AG08396 (cell line): ENCODE measurements at places on chromosomes 5 and 9.

GRCh38 chr5:136155761-136156160 is 23.1 kb downstream of the SMAD5 start:
- DNase-seq = no peak

DNA sequence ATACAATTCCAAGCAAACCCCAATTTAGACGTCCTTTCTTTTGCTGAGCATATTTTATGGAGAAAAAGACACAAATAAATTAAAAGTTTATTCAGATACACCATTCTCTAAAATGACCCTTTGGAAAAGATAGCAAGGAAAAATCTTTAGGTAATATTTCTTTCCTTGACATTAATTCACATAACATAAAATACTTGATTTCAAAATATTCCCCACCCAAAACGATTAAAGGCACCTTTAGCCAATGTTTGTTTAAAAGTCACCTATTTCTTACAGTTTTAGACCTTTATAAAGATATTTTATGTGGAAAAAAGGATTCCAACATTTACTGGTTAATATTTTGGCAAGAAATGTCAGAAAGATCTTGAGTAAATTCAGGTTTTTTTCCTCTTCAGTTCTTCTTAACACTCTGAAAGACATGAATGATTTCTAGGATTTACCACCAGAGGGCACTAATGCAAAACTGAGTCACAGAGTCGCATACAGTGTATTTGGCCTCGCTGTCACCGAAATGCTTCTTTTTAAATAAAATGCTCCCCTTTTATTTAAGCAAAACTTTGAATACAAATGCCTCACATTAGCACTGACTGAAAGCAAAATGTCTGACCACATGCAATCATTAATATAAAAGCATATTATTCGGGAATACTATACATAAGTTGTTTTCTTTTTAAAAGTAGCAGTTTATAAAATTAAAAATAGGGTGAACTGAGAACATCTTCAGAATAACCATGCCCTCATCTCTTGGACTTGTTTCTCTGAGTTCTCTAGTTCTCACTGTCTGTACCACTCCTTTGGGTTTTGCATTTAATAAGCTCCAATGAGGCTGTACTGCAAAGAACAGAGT is 122.5 kb downstream of the SLC1A3 start:
- DNase-seq = peak; percentile 55

DNA sequence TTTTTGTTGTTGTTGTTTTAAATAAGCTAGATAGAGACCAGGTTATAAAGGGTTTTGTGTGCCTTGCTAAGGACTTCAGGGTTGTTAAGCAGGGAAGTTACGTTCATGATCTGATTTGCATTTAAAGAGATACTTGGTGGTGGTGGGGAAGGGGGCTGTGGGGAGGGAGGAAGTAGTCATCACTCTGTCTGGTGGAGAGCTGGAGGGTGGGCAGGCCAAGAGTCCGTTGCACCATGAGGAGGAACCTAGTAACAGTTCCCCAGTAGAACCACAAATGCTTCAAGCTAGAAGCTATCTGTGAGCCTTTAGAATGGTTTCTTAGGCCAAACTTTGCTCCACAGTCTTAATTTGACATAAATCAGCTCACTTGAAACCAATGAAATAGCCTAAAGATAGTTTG is 18.7 kb upstream of the ROPN1L start:
- DNase-seq = no peak

DNA sequence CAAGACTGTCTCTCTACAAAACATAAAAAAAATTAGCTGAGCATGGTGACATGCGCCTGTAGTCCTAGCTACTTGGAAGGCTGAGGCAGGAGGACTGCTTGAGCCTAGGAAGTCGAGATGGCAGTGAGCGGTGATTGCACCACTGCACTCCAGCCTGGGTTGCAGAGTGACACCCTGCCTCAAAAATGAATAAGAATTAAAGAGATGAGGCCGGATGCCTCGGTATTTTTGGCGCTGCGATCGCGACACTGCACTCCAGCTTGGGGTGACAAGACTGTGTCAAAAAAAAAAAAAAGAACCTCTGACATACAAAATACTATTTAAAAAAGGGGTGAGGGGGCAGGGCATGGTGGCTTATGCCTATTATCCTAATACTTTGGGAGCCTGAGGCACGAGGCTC is 7.3 kb downstream of the GPBP1 start:
- no peak for DNase-seq

GRCh38 chr5:111411301-111411700 is 101.0 kb downstream of the STARD4 start:
- no peak for DNase-seq

- DNase-seq = no peak
Observed at GRCh38 chr5:124948754-124949275, 202.4 kb upstream of the ZNF608 start.

DNA sequence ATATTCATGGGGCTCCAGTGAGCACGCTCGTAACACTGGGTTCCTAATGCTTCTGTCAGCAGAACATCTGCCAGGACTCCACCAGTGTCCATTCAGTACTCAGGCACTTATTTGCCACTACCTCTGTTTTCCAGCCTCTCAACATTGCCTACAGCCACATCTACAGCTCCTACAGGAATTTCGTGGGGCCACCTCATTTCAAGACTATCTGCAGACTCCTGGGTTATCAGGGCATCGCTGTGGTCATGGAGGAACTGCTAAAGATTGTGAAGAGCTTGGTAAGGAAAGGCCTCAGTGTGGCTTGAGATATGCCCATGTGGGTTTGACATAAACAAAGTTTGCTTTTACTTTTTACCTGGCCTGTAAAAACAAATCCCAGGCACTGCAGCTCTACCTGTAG is 92.9 kb downstream of the CYFIP2 start:
- DNase-seq = no peak

DNA sequence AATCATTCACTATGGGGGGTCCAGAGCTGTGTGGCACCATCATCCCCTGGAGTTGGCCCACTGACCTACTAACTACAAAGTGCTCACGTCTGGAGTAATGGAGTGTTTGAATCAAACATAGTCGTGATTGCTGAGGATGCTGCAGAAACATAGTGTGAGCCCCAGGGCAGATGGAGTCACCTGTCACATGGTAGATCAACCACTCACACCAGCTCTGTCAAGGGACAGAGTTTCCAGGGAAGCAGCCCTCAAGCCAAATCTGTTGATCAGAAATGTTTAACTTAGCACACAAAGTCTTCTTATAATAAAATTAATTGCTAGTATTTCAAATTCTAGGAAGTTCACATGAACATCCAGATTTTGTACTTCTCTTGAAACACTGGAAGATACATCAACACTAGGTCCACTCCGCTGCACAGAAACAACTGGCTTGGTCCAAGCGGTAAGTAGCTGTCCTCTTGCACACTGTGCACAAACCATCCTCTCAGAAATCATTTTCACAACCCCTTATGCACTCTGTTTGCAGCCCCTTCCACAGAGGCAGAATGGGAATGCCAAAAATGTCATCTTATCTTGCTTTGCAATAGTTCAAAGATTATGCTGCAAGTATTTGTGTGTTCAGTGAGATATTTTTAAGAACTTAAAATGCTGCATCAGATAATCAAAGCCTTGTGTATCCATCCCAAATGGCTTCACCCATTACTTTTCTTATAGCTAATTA is 191.0 kb downstream of the EPB41L4A start:
- no peak for DNase-seq

GRCh38 chr5:57492632-57493031 is 10.0 kb upstream of the ACTBL2 start:
- DNase-seq = no peak

DNA sequence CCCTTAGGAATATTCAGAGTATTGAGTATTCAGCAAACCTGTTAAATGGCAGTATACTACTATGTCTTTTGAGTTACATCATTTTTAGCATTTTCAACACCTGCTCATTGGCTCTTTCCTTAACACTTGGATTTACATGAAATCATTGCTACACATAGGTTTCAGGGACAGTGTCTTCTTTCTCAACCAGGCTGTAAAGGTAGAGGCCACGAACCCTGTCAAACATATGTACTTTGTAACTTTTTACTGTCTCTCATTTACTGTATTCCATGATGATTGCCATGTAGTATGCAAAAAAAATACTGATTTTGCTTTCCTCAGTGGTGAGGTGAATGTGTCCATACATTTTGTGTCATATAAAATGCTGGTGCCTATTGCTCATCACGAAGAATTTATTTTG is 264.4 kb downstream of the SLCO4C1 start:
- no peak for DNase-seq

DNA sequence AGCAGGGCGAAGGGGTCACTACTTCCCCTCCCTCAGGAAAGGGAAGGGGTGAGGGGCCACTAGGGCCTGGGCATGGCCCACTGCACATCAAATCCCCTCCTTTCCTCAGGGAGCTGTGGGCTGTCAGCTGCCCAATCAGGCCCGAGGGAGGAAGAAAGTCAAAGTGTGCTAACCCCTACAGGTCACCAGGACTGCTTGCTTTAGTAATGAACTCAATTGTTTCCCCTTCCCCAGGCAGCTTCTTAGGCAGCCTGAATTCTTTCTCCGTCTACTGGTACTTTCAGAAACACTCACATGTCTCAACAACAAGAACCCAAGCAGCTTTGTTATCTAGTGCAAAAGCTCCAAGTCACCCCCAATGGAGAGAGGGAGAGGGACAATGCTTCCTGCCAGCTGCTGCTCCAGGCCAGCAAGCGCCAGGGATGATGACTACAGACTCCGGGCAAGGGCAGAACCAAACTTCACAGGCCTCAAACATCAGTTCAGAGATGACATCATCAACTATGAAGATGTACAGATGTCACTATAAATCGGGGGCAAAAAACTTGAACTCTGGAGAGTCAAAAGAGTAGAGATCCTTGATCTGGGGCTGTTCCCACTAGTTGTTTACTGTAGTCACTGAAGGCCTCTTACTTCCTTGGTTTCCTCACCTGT is 100.7 kb downstream of the SLIT3 start:
- DNase-seq = no peak

DNA sequence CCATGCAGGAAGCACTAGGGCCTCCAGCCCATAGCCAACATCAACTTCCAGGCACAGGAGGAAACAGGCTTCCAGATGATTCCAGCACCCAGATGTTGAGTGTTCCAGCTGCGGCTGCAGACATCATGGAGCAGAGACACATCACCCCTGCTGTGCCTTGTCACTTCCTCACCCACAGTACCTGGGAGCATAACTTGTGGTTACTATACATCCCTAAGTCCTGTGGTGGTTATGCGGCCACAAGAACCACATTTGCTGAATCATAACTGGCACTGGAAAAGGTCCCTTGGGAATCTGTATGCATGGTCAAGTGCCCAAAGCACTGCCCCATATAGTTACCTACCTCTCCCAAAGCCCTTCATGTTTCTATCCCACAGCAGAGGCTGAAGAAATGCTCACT is 56.6 kb downstream of the WHRN start:
- no peak for DNase-seq

GRCh38 chr9:113659740-113660139 is 196.2 kb downstream of the RGS3 start:
- no peak for DNase-seq

DNA sequence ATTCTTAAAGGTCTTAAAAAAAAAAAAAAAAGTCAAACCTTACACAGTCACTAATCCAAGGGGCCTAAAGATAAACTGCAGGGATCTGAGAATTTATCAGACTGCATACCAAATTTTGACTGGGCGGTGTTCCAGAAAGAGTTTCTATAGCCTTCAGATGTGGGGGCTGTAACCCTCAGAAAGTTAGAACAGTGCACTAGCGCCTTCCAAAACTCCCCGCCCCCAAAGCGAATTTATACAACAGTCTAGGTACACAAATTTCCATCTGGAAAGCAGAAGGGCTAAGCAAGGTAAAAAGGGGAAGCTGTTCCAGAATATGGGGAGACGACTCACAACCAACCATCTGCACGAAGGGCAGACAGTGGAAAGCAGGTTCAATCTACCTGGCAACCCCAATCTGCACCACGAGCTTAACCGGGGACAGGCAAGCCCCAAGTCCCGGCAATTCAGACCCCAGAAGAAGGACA is 813 bp downstream of the ERMP1 start:
- DNase-seq = no peak

DNA sequence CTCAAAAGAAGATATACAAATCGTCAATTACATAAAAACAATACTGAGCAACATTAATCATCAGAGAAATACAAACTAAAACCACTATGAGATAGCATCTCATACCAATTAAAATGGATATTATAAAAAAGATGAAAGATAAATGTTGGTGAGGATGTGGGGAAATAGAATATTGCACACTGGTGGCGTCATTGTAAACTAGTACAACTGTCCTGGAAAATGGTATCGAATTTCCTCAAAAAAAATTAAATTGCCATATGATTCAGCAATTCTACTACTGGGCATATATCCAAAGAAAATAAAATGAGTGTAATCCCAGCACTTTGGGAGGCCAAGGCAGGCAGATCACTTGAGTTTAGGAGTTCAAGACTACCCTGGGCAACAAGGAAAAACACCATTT is 326.0 kb upstream of the FTMT start:
- DNase-seq = no peak

- peak; percentile 70 for DNase-seq
Observed at GRCh38 chr5:96714951-96715451, 52.8 kb downstream of the CAST start.

DNA sequence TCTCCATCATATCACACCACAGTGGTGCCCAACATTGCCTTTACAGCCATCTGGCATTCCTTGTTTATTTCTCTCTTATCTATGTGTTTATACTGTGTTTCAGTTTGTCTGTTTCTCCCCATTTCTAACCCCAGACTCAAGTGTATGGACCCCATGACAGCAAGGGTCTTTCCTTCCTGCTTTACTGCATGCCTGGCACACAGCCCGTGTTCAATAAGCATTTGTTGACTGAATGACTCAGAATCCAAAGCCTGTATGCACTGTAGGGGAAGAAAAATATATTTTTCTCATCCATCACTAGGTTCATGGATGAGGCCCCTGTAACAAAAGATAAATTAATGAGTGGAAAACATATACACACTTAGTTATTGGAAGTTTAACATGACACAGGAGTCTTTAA is 190.8 kb upstream of the SEMA6A start:
- no peak for DNase-seq

DNA sequence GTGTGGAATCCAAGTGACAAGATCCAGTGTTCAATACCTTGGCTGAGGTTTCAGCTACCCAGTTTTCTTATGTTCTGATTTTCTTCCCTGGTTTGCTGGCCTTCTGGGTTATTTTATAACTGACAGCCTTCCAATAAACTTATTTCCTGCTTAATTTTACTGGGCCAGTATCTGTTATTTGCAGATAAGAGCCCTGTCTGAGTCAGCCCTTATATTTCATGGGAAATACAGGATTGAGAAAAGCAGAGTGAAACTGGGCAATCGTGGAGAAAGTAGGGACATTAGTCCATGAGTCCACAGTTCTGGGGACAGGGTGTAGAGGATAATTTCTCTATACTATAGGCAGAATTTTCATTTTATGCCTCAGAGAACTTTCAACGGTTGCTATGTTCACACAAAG is 32.3 kb downstream of the TMEM167A start:
- no peak for DNase-seq
